ENCODE measurements at places on chromosomes 1 and 21.
A peak's percentile ranks its signal among the peaks of the same experiment; 100 is the strongest.

DNA sequence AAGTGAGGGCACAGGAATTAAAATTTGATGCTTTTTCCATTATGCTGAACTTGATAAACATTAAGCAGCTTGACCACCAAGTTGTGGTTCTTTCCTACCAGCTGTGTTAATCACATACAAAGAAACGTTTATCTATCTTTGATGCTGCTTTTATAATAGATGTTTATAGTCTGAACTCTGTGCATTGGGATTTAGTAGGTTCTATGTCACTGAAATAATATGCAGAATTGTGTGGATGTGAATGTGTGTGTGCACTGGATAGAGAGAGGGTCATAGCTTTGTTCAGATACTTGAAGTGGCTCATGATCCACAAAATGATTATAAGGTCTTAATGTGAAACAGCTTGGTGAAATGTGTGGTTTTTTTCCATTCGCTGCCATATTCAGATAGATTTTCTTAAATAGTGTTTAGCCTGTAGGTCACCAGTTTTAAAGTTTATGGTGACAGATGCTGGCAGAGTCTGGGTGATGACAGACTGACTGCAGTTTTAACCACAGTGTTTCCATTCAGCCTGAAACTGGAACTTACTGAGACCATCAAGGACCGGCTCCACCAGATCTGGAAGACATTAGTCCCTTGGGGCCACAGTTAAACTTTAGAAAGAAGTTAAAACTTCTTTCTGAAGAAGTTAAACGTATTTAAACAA is 10.2 kb downstream of the DDI2 start:
- no peak for DNase-seq

DNA sequence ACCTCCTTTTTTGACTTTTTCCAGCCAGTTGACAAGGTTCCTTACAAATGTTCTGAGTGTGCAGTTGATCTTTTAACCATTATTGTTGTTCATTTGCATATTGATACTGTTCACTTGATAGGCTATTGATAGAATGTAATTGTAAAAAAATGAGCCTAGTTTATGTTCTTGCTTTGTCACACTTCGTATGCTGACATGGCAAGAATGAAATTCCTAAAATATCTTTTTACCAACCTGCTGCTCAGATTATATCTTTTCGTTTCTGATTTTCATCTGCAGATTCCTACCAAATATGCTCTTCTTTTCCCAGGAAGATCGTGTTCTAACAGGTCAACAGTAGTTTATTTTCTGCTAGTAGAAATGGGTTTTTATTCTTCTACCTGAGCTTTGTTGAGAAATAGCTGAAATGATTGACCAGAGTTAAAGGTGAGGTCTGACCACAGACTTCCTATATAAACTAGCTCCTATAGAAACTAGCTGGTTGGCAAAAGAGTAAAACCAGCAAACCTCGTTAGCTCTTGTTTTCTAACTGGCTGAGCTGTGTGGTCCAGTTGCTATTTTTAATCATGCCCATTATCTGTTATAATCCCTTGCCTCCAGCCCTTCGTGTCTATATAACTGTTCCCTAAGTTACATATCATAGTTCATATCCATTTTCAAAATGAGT is 174.8 kb downstream of the HS2ST1 start:
- DNase-seq = no peak

DNA sequence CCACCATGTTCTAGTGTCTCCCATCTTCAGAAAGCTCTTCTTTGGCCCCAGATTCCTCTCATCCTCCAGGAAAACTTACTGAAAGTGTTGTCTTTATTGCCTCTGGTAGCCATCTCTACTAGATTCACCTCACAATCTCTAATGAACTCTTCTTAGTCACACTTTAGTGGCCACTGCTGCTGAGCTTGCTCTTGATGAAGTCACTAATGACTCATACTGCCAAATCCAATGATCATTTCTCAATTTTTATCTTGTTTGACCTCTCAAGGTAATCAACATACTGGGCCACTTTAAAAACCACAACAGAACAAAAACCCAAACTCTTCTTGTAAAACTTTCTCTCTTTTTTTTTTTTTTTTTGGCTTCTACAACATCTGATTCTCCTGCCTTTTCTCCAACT is 196.4 kb downstream of the LHX8 start:
- DNase-seq = no peak

DNA sequence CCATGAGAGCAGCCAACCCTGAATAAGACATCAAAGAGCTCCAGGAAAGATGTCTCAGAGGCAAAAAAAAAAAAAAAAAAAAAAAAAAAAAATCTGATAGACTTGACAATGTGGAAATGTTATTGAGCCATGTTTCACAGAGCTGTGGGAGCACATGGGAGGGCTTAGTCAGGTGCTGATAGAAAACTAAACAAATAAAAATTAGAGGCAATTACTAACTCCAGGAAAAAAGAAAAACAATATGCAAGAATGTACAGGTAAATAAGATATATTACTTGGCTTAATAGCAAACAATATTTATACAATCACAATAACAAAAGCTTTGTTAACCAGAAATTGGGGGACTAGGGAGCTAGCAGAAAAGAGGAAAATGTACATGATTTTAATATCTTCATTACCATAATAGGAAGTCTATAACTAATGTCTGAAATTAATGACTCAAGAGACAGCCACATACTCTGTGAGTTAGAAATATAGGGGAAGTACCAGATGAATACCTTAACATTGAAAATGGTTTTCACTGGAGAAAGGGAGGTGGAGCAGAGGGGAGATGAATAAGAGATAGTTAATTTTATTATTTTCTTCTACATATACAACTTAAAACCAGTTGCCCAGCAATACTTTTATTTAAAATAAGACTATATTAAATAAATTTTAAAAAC is 16.9 kb upstream of the RGS16 start:
- DNase-seq = no peak

GRCh38 chr1:164086832-164087231 is 472.2 kb upstream of the PBX1 start:
- no peak for DNase-seq

GRCh38 chr1:21098186-21098915 is 78.3 kb downstream of the EIF4G3 start:
- no peak for DNase-seq

- DNase-seq = no peak
These were observed 69.7 kb downstream of the ST6GALNAC3 start for GRCh38 chr1:76144247-76144646.

DNA sequence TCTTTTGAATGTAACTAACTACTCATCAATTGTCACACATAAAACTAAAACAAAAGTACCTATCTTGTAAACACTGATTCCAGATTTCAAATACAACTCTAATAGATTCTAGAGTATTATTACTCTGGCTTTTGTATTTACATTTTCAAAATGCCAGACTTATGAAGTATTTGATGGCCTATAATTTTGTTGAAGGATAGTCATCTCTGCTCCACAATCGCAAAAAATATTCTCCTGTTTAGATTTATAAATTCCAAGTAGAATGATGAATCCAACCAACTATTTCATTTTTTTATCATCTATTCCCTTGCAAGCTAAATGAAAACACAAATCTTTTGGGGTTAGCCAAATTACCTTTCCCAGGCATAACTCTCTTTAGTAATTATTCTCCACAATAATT is 75.0 kb upstream of the GUCA2A start:
- DNase-seq = no peak

DNA sequence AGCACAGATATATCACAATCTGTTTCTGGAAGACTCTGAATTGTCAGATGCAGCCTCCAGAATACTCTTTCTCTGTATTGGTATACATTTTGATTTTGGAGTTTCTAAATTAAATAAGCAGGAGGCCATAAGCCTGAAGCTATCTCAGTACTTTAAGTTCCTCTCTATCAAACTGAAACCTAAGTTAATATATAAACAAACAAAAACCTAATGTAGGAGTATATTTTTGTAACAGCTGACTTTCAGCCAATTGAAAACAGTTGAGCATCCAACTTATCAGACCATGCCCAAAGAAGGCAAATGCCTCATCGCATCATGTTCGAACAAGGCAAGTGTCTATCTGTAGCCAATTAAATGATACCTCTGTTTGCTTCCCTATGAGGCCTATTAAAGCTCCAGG is 1054.4 kb downstream of the AMY1C start:
- no peak for DNase-seq

- no peak for DNase-seq
These were observed 114.2 kb downstream of the TBX19 start for GRCh38 chr1:168394858-168395257.

DNA sequence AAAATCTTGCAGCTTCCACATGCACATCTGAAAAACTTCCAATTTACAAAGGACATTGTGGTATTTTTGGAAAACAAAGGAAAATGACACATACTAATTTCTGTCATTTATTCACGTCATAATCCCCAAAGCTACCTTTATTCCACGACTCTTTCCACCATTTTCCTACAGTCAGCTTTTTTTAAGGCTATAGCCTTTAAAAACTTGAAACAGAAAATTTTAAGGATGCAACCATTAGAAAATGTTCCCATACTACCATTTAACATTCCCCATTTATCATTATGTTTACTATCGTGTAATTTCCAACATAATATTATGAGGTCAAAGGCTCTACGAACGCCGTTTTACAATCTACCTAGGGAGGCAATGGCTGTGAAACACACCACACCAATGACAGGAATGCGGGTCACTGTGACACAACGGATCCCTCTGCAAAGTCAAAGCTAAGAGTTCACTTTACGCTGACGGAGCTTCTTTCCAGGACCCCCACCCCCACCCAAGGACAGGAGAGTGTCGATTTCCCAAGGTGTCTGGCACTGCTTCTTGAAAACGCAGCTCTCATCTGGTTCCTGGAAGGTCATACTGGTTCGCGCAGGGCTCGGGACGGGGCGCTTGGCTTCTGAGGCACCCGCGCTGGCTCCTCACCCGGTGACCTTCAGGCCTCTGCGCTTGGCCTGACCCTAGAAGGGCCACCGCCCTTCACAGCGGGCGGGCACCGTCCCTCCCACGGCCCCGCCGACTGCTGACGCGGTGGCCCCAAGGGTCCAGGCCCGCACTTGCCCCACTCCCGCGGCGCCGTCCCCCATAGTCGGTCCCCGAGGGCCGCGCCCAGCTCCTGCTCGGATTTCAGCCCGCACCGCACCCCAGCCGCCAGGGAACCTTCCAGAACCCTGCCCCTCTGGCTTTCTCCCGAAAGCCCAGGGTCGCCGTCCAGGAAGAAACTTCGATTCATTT is 50.5 kb upstream of the ATF3 start:
- no peak for DNase-seq

DNA sequence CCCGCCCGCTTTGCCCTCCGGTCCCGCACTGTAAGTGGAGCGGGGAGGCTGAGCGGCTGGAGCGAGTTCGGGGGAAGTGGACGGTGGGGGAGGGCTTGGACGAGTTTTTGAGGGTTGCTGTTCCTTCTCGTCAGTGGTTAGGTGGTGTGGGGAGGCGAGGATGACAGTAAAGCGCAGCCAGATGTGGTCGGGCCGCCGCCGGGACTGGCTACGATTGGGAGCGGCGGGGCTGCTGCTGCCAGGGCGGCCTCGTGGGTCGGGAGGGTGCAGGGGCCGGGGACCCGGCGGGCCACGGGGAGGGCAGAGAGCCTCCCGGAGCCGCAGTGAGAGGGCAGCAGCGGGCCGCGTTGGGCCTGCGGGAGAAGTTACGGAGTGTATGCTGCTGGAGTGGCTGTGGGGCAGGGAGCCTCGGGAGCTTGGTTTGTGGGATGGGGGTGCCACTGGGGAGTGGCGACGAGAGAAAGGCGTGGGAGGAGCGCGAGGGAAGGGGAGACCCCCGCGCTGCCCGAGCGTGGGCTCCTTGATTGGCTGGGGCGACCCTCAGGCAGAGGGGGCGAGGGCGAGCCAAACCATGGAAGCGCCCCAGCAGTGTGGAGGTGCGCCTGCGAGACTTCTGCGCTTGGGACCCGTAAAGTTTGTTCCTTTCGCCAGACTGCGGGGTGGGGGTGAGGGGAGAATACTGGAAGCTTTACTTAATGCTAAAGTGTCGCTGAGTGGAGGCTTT is 2.1 kb downstream of the ADGRL2 start:
- DNase-seq = no peak

DNA sequence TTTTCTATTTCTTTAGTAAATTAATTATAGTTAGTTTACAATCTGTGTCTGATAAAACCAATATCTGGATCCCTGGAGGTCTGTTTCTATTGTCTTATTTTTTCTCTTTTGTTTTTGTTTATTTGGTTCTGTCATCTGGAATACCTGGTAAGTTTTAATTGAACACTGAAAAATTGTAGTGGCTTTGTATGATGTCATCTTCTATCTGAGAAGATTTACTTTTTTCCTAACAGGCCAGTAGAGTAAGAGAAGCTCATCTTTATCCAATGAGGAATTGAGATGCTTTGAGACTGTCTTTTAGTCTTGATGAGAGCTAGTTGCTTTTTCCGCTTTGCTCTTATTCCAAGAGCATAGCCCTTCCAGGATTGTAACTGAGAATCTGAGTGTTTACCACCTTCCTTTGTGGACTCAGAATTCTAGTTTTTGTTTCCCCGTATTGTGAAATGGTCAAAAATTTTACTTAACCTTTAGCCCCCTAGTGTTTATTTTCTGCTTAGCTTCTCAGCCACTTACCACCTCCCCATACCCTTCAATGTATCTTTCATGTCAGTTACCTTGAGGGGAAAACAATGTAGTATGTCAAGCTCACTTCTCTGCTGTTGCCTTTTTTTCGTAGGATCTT is 25.0 kb downstream of the PTGFRN start:
- DNase-seq = no peak

- DNase-seq = peak; percentile 93
These were observed 1.6 kb upstream of the MMP23B start for GRCh38 chr1:1630191-1630964.

GRCh38 chr1:94349853-94350252 is 68.3 kb upstream of the ABCD3 start:
- DNase-seq = no peak

DNA sequence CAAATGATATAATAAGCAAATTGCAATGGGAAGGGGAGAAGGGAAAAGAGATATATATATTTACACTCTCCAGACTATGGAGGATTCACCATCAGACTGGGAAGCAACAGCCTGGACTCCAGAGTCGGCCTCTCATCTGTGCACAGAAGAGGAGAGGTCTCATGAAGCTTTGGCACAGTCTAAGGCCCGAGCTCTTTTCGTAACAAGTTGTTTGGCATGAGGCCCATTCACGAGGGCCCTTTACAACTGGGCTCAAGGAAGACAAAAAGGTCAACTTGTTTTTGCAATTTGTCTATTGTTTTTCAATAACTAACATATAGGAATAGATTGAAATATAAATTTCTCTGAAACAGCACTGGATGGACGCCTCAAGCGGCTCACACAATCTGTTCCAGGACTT is 66.7 kb upstream of the AJAP1 start:
- DNase-seq = no peak

GRCh38 chr1:227900571-227901051 is 47.1 kb downstream of the WNT9A start:
- DNase-seq = no peak

DNA sequence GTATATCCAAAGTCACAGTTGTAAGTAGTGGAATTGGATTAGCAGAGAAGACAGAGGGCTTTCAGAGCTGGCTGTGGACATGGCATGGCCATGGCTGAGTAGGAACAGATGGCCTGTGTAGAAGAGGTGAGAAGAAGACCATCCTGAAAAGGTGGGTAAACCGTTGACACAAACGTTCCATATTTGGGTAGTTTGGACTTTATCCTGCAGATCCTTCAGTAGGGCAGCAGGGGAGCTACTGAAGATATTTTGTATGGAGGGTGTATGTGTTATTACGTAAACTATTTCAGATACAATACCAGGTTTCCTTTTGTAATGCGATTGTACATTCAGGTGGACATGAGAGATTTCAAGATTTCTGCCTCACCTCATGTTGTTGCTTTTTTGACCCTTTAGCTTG is 1.6 kb downstream of the UTP11 start:
- DNase-seq = no peak

GRCh38 chr21:41458121-41458520 is 32.1 kb downstream of the MX1 start:
- no peak for DNase-seq

- no peak for DNase-seq
These were observed 32.8 kb upstream of the PTBP2 start for GRCh38 chr1:96688767-96689166.

- DNase-seq = no peak
These were observed 38.3 kb upstream of the GJA5 start for GRCh38 chr1:147798731-147799130.

Measured in T-cell (primary cell).